Hematopoietic multipotent progenitor cell treated with erythropoietin and hydrocortisone succinate and interleukin-3 and kit ligand, for 8 days (in vitro differentiated cells): ENCODE measurements at places on chromosomes 4 and X.

- no peak for DNase-seq
These were observed 123.4 kb downstream of the ASB9 start for GRCh38 chrX:15146515-15146914.

- DNase-seq, result no peak
These were observed 13.0 kb upstream of the IRAK1 start for GRCh38 chrX:154032653-154033052.

DNA sequence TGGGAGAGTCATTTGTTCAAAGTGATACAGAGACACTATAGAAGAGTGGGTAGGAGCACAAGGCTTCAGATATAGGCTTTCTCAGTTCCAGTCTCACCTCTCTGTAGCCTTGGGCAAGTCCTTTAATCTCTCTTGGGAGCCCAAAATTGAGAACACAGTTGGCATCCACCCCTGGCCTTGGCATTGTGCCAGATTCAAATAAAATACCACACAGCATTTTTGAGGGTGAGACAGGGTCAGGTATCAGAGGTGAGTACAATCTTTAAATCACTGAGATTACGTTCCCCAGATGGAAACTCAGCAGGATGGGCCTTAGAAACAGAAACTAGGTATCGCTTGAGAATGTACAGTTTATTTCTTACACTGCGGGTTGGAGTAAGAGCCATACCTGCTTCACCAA is 25.2 kb upstream of the SMIM10L2A start:
- DNase-seq, result no peak

GRCh38 chrX:20988118-20988517 is 386.1 kb upstream of the CNKSR2 start:
- no peak for DNase-seq

DNA sequence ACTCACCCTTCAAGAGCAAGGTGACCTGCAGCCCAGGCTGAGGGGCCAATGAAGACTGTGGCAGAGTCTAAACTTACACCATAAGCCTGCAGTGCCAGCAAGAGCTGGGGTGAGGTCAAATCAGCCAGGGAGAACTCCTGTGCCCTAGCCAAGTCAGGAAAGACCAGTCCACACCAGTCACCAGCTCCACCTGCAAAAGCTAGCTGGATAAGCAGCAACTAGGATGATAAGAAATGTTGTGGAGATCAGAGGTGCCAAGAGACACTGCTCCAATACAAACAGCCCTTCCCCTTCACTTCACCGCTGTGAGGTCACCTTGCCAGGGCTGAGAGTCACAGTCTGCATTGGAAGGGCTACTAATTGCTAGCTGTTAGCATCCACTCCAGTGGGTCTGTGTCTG is 31.3 kb downstream of the NIPAL1 start:
- DNase-seq, result no peak

GRCh38 chr4:168854350-168854921 is 155.6 kb downstream of the CBR4 start:
- DNase-seq, result no peak

DNA sequence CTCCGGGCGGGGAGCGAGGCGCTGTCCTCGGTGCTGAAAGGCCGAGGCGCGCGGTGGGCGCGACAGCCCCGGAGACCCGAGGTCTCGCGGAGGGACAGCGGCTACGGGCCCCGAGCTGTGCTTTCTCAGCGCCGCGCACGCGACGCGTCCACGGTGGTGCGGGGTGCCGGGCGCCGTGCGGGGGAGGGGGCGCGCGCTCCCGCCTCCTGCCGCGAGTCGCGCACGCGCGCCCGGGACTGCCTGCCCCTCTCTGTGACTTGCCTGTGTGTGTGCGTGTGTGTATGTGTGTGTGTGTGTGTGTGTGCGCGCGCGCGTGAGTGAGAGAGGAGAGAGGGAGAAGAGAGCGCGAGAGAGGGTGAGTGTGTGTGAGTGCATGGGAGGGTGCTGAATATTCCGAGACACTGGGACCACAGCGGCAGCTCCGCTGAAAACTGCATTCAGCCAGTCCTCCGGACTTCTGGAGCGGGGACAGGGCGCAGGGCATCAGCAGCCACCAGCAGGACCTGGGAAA is at the start of gene GRIA2:
TSS of gene GRIA2 (plus strand) at position 358 of the 511 bp plus-strand sequence. CDS start 315 bp downstream, outside the sequence.
- peak; percentile 32 for DNase-seq

GRCh38 chr4:80619070-80619674 is 283.6 kb downstream of the CFAP299 start:
- peak; percentile 5 for DNase-seq

GRCh38 chr4:186368281-186368680 is 102.3 kb downstream of the F11 start:
- no peak for DNase-seq

GRCh38 chrX:140526171-140526570 is 21.3 kb upstream of the SOX3 start:
- DNase-seq, result no peak

GRCh38 chrX:110180176-110180927 is 137.5 kb downstream of the AMMECR1 start:
- no peak for DNase-seq
